ENCODE measurements at places on chromosomes 7 and 10. TPM values are rescaled to one million over a fixed set of nuclear protein-coding genes. Genes with fewer than 3 reads are reported as not detected.

The STEAP2 gene
- 7.8 TPM for total RNA-seq

The PRKG1 gene
- not detected for total RNA-seq

The SUN3 gene
- total RNA-seq, result not detected

The RNF133 gene
- total RNA-seq, result not detected

The SEMA3D gene
- total RNA-seq, result not detected

The TSPAN13 gene
- 57.1 TPM for total RNA-seq

The SNX10 gene
- 17.9 TPM for total RNA-seq

The ZNF467 gene
- total RNA-seq, result 1.4 TPM

The PRRT4 gene
- total RNA-seq, result 0.91 TPM

The UNC5B gene
- not detected for total RNA-seq

The LIPF gene
- total RNA-seq, result not detected

The CALHM2 gene
- 2.9 TPM for total RNA-seq

The TSPAN12 gene
- total RNA-seq, result 45.3 TPM

The PODXL gene
- 0.61 TPM for total RNA-seq

The PTPRE gene
- total RNA-seq, result 16.7 TPM

The CPA4 gene
- total RNA-seq, result 11.6 TPM

The PDLIM1 gene
- 14.8 TPM for total RNA-seq

The ANK3 gene
- total RNA-seq, result 14.2 TPM

The UCMA gene
- not detected for total RNA-seq

The ARHGAP19 gene
- total RNA-seq, result 4.5 TPM

The EBLN1 gene
- not detected for total RNA-seq

The CDHR1 gene
- not detected for total RNA-seq

The ENTPD7 gene
- 41.6 TPM for total RNA-seq

The RINT1 gene
- 5.7 TPM for total RNA-seq

The NOS3 gene
- total RNA-seq, result 12.0 TPM

The NET1 gene
- 33.6 TPM for total RNA-seq

The GRK5 gene
- 0.20 TPM for total RNA-seq

The SAP25 gene
- total RNA-seq, result not detected

The AGR3 gene
- total RNA-seq, result not detected

The TWNK gene
- 5.2 TPM for total RNA-seq

The CALHM3 gene
- total RNA-seq, result not detected

The HOGA1 gene
- 70.8 TPM for total RNA-seq

The PLXDC2 gene
- total RNA-seq, result 4.7 TPM

The TMUB1 gene
- 67.2 TPM for total RNA-seq

The NODAL gene
- not detected for total RNA-seq

The GNG11 gene
- 43.8 TPM for total RNA-seq

The CRYGN gene
- total RNA-seq, result not detected

The CPA1 gene
- total RNA-seq, result not detected

The ZEB1 gene
- total RNA-seq, result 10.3 TPM

The MET gene
- 254 TPM for total RNA-seq

The ANKRD61 gene
- not detected for total RNA-seq

The AKR1C3 gene
- 3,253 TPM for total RNA-seq

The MSRB2 gene
- total RNA-seq, result 42.6 TPM

The PTER gene
- 20.6 TPM for total RNA-seq

All from Caki2 (cell line).